Activated naive CD8-positive, alpha-beta T cell treated with anti-CD3 and anti-CD28 coated beads, Interleukin-2, amount 50 U/mL, for 24 hours (primary cell): ENCODE measurements at places on chromosomes 5 and 9.

DNA sequence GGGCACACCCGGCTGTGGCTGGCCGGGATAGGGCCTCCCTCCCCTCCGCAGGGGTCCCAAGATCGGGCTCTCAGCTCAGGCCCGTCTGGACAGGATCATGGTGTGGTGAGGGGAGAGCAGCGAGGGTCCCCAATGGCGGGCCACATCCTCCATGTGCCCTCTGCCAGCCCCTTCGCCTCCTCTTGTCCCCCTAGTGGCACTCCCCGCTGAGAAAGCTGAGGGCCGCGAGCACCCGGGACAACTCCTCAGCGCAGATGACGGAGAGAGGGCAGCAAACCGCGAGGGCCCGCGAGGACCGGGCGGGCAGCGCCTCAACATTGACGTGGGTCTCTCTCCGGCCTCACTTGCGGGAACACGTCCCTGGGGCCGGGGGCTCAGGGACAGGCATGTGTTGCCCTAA, 24.6 kb downstream of the NKD2 start:
- no peak for DNase-seq

DNA sequence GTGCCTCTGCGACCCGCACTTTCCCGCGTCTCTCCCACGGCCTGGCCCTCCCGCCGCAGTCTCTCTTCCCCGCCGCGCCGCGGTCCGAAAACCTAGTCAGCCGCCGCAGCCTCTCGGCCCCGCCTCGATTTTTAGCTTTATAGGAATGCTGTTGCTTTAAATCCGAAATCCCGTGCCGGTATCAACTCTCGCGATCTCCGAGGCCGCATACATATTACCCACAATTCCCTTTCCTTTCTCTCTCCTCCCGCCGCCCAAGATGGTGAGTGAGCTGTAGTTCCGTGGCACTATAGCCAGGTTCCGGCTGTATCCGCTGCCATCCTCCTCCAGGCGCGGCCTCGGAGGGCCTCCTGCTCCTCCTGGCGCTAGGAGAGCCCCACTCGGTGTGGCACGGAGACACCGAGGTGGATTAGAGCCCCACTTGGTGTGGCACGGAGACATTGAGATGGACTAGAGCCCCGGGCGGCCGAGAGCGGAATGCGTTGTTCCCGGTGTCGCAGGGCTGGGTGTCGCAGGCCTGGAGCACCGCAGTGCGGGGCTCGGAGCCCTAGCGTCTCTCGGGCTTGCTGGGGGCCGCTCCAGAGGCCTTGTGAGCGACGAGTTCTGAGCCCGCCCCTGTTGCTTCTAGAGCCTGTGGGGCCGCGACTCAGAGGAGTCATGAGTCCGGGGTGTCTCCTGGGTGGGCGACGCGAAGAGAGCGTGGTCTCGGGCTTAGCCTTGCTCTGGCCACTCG, at the start of the genes MED22 and RPL7A:
MED22 (minus strand) TSS at position 147 of the 733 bp plus-strand sequence. CDS start 1,469 bp downstream, outside the sequence.
RPL7A (plus strand) TSS at position 234 of the 733 bp plus-strand sequence; CDS start at position 260, 26 bp downstream.
- peak; percentile 91 for DNase-seq

DNA sequence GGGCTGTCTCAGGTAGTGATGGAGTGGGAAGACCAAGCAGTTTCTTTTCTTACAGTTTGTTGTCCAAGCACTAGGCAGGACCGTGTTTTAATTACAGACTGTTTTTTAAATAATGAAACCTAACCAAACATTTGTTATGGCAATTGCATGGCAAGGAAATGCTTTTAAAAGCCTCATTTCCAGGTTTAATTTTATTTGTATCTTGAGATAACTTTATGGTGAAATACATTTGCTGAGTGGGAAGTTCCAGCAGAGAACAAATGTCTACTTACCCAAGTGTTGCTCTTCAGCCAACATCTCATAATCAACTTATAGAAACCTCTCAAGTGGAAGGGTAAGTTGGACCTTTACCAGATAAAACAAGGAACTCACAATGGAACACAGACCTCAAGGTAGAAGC, 11.8 kb upstream of the LHFPL2 start:
- no peak for DNase-seq

DNA sequence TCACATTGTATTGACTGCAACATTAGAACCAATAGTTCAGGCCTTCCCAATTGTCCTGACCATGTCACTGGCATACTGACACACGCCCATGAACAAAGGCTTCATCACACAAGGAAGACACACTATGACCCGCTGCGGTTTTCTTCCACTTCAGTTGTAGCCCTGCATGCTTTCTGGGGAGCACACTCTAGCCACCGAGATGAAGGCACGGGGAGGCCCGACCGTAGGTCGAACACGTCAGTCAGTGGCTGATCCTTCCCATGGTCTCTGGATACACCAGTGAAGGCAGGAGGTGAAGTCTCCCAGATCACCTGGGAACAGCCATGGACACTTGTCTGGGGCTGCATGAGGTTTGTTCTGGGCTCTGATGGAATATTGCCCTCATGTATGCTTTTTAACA, 224.7 kb downstream of the FSTL4 start:
- no peak for DNase-seq

DNA sequence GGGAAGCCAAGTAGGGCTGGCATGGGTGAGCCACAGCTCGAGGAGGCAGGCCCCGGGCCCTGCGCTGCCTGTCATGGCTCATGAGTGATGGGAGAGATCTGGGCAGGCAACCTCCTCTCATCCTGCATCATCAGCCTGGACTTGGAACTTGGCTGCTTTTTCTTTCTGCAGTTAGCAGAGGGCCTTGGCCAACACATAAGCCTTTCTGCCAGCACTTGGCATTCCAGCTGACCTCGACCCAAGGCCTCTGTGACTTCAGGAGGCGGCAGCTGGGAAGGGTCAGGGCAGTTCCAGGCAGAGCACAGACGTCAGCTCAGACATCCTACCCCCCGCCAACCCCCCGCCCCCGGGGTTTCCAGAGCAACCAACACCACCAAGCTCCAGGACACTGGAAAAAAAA, 7.6 kb downstream of the S1PR3 start:
- no peak for DNase-seq

- DNase-seq: no peak
These were observed 70.9 kb downstream of the TLE4 start for GRCh38 chr9:79642671-79643070.

DNA sequence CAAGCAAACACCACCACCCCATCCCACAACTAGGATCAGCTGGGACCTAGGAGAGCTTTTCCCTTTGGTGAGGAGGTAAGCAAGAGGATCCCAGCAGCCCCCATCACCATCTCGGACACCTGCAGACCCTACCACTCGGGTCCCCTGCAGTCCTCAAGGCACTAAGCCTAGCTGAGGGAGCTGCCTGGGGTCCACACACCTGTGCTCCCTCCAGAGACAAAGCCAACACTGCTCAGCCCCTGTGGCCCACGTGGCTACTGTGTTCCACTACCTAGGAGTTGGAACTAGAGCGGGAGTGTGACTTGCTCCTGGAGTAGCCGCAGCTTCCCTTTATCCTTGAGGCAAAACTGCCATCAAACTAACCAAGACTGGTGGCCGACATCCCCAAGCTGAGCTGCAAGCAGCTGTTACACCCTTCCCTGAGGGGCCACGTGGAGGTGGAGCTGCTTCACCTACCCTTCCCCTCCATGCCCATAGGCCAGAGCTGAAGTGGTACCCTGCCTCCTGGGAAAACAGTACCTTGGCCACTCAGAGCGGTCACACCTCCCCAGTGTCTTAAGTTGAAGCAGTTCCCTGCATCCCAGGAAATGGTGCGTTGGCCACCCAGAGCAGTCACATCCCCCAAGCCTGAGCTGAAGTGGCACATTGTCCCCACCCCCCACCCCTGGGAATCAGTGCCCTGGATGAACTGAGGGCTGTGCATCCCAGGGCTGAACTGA, 205.5 kb downstream of the CACNA1B start:
- DNase-seq: no peak

- DNase-seq: peak; percentile 51
These were observed 9.7 kb upstream of the RALGDS start for GRCh38 chr9:133130685-133131244.

- DNase-seq: no peak
These were observed 6.1 kb downstream of the ZDHHC21 start for GRCh38 chr9:14687042-14687719.

- DNase-seq: no peak
These were observed 406.3 kb downstream of the DMRT2 start for GRCh38 chr9:1456301-1457024.
